ENCODE measurements at places on chromosomes 7 and 10. TPM values are rescaled to one million over a fixed set of nuclear protein-coding genes. Genes with fewer than 3 reads are reported as not detected.

MUC12 gene
- total RNA-seq, result not detected

CFAP58 gene
- total RNA-seq, result 0.76 TPM

CFAP70 gene
- total RNA-seq, result 0.29 TPM

GHRHR gene
- not detected for total RNA-seq

CRTAC1 gene
- total RNA-seq, result 3.4 TPM

Data from vein endothelial cell (primary cell).